ENCODE measurements at places on chromosomes 5 and 9. TPM values are rescaled to one million over a fixed set of nuclear protein-coding genes. Genes with fewer than 3 reads are reported as not detected.

DNA sequence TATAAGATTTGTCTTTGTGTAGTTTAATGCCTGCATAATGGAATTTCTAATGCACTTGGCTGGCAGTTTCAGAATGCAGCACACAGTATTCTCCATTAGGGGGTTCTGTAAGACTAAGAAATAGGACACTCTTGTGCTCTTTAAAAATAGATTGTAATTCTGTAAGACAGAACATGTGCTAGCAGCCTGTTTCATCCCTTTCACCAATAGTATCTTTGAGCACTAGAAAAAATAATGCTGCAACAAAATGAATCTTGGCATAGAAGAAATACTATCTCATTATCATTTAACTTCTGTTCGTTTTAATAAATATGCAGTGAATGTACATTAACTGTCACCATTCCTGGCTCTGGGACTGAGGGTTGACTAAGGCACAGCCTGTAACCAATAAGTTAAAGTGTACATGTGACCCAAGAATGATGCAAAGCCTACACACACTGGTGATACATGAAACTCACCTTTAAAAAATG, 23.8 kb upstream of the ZNF622 start:
- peaks cover 73% of the 10 kb centered on the region for H3K4me1 ChIP-seq
- H3K27me3 ChIP-seq: no peaks in the 10 kb centered on the region
- DNase-seq: peak; percentile 37
- peak overlapping the region; percentile 94 for H3K27ac ChIP-seq
- H3K4me3 ChIP-seq: no peak overlapping the region

DNA sequence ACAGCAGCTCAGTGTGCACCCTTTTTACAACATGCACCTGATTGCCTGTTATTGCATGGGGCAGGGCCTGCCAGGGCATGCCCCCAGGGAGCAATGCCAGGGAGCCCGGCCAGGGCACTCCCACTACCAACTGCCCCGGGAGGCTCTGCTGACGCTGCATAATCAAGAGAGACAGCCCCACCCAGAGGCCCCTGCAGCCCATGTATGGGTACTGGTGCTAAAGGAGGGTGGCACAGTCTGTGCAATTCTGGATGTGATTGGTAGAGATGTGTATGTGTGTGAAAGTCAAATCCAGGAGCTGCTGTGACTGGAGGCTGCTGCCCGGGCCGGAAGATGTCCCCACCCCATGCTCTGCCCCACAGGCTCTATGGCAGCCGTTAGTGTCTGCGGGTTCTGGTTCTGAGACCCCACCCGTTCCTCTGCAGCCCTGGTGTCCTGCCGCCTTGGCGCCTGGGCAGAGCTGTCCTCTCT, 3.9 kb upstream of the NEURL1B start:
- H3K27me3 ChIP-seq: no peaks in the 10 kb centered on the region
- no peak for DNase-seq
- peaks cover 5% of the 10 kb centered on the region for H3K4me1 ChIP-seq
- H3K36me3 ChIP-seq: no peaks in the 10 kb centered on the region
- no peak overlapping the region for H3K27ac ChIP-seq

The CTSL gene
- total RNA-seq: 75.5 TPM

GRCh38 chr5:169074839-169075238, 226.1 kb downstream of the SLIT3 start:
- H3K36me3 ChIP-seq: no peaks in the 10 kb centered on the region
- no peaks in the 10 kb centered on the region for H3K27me3 ChIP-seq
- H3K4me1 ChIP-seq: no peaks in the 10 kb centered on the region
- no peak overlapping the region for H3K4me3 ChIP-seq
- no peak overlapping the region for H3K27ac ChIP-seq
- no peak for DNase-seq

DNA sequence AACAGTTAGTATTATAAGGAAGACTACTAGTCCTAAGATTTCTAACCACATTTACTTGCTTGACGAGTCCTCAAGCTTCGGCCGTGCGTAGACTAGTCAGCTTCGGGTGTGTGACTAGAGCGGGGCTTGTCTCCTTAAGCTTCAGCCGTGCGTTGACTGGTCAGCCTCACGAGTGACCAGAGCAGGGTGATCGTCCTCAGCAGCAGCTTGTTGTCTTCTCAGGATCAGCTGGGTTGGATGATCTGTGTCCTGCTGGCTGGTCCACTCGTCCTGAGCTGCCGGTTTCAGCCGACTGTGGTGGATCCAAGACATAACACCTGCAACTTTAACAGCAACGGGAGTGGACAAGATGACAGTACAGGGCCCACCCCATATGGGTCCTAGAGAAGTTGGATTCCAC, 16.7 kb downstream of the CEL start:
- no peak for DNase-seq
- no peak overlapping the region for H3K27ac ChIP-seq
- no peak overlapping the region for H3K4me3 ChIP-seq
- no peaks in the 10 kb centered on the region for H3K36me3 ChIP-seq

DNA sequence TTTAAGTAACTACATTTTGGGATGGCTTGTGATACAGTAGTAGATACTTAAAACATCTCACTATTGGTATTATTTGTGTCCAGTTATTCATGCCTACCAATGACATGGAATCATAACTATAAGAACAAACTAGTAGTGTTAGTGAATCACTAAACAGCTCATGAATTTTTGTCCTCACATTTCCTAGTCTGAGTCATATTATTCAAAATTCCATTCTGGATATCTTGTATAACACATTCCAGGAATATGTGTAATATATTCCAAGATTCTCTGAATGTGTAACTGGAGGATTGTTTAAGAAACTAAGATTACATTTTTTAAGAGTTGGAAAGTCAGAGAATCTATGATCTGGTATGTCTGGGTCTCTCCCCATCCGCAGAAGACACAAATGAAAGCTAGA, 565.3 kb upstream of the ZNF608 start:
- H3K4me1 ChIP-seq: no peaks in the 10 kb centered on the region
- H3K4me3 ChIP-seq: no peak overlapping the region
- no peaks in the 10 kb centered on the region for H3K36me3 ChIP-seq
- no peak overlapping the region for H3K27ac ChIP-seq

DNA sequence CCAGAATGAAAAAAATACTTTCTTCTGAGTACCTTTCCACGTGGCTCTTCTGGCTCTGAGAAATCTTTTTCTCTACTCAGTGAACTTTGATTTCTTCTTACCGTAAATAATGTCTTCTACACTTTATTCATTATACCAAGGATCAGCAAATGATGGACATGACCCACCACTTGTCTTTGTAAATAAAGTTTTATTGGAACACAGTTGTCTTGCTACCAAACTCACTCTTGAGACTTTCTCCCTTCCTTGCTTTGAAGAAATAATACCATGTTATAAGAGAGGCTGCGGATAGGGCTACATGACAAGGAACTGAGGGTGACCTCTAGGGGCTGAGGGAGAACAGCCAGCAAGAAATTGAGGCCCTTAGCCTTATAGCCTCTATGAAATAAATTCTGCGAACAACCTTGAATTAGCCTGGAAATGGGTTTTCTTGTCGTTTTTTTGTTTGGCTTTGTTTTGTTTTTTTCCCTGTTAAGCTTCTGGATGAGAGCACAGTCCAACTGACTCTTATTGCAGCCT, 212.5 kb downstream of the COMMD10 start:
- no peak for DNase-seq
- no peaks in the 10 kb centered on the region for H3K27me3 ChIP-seq
- no peaks in the 10 kb centered on the region for H3K4me1 ChIP-seq
- no peak overlapping the region for H3K4me3 ChIP-seq

GRCh38 chr9:92599938-92600461, 64.2 kb upstream of the ECM2 start:
- no peaks in the 10 kb centered on the region for H3K36me3 ChIP-seq
- H3K27me3 ChIP-seq: no peaks in the 10 kb centered on the region
- peak overlapping the region; percentile 77 for H3K27ac ChIP-seq

DNA sequence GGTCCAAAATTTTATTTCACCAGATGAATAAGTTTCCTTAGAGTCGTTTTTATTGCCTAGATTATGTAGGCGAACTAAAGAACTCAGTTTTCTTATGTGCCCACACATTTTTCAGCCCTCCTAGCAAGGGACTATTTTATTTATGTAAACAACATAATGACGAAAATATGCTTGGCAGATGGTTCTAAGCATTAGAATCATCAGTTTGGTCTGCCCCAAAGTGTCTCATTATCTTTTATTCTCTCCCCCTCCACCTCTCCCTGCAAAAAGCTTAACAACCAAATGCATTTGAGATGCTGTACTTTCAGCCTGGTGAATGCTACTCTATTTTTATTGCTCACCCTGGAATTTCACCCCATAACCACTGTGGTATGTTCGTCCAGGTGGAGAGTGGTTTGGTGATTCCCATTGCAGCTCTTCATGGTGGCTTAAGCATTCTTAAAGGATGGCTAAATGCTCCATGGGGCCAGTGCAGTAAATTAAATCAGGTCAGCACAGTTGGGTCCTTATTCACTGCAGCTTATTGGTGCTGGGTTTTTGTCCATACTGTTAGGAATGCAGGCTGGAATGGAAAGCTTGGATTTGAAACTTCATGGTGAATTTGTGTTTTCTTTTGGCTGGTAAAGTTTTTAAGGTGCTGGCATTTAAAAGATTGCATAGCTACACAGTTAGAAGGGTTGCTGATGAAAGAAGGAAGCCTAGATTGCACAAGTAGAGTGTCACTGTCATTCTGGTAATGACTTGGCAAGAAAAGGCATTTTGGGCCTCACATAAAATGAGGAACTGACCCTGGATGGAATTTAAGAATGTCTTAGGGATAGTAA, 39.2 kb downstream of the TLE4 start:
- no peaks in the 10 kb centered on the region for H3K36me3 ChIP-seq
- no peak overlapping the region for H3K4me3 ChIP-seq
- H3K4me1 ChIP-seq: peaks cover 61% of the 10 kb centered on the region
- peak overlapping the region; percentile 43 for H3K27ac ChIP-seq
- DNase-seq: no peak

DNA sequence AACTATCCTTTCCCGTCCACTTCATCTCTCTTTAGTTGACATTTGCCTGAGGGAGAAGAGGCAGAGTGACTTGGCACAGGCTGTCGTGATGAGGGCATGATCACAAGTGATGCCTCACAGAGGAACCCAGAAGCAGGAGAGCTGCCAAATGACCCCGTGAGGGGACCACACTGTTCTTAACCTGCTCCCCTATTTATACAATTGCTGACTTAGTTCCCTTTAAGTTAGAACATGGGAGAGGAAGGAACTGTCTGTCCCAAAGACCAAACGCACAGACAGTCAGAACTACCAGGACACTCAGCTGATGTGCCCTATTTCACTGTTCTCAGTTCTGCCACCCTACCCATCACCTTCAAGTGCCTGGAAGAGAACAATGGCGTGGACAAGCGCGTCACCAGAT, 73.7 kb downstream of the SLC1A3 start:
- no peaks in the 10 kb centered on the region for H3K36me3 ChIP-seq
- no peaks in the 10 kb centered on the region for H3K4me1 ChIP-seq
- peak; percentile 28 for DNase-seq
- no peak overlapping the region for H3K4me3 ChIP-seq
- H3K27me3 ChIP-seq: no peaks in the 10 kb centered on the region
